ENCODE measurements at places on chromosomes 7 and 10.

- no peak for DNase-seq
Measured at GRCh38 chr10:114685456-114685855, 27.4 kb upstream of the ABLIM1 start.

DNA sequence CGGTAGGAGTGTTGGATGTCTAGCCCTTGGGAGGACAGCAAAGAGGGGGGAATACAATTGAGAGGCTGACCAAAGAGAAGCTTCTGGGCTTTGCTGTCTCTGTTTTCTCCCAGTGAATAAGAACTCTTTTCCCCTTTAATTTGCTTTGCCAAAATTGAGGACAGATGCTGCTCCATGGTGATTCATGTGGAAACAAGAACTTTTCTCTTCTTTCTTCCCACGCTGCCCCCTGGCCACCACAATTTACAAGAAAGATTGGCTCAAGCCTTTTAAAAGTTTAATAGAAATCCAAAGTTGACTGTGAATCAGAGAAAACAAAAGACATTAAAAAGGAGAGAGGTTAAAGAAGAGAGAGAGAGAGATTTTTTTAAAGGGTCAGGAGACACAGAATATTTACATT lies 49.0 kb downstream of the PRR15 start:
- no peak for DNase-seq

- DNase-seq, result no peak
Measured at GRCh38 chr10:82282782-82283456, 407.9 kb downstream of the NRG3 start.

DNA sequence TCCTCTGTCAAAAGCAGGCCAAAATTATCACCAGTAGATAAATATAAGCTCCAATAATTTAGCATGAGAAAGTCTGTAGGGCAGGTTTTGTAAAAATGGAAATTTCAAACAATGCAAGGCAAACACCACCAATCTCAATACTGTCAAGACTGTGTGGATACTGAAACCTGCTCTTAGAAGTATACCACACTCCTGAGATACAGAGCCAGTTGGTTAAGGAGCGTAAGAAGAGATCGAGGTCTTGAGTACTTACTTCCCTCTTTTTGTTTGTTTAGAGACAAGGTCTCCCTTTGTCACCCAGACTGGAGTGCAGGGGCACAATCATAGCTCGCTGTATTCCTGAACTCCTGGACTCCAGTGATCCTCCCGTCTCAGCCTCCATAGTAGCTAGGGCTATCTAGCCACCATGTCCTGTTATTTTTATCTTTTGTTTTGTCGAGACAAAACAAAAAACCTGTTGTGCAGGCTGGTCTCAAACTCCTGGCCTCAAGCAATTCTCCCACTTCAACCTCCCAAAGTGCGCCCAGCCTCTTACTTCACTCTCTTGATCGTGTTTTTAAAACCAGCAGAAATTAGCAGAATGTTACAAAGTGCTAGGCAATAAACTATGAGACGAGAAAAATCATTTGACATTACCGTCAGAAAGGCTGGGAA lies 205.7 kb downstream of the PARD3 start:
- DNase-seq, result no peak

DNA sequence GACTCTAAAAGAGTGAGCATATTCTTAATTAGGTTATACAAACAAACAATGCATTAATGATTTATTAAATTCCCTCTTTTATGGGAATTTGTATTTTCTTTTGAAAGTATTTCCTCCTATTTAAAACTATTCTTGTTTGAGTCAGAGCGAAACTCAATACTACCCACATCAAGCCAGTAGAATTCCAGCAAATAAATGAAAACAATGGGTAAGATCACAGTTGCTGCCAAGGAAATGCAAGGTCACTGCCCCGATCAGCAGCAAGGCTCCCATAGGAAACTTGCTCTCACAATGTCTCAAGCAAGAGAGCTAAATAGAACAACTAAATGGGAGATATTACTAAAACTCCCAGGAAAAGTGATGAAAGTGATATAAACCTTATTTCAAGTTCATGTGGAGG lies 206.3 kb downstream of the THSD7A start:
- DNase-seq, result no peak

GRCh38 chr10:101818872-101819633 lies 809 bp upstream of the OGA start:
- DNase-seq, result no peak

- DNase-seq, result no peak
Measured at GRCh38 chr10:69867699-69868558, 66.2 kb downstream of the COL13A1 start.

DNA sequence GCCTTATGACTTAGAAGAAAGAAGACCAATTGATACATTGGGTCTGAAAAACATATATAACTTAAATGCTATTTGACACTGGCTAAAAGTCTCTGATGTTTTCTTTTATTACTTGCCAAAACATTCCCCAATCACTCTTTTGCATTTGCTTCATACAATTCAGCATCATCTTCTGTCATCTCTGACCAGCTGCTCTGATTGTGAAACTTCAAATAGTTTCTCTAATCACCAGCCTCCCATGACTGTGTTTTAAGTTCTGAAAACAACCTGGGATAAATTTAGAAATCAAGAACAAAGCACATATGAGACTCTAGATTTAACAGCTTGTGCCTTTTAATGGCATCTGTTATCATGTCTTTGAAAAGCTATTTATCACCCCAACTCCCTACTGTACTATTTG lies 208.4 kb upstream of the KCND2 start:
- DNase-seq, result no peak

DNA sequence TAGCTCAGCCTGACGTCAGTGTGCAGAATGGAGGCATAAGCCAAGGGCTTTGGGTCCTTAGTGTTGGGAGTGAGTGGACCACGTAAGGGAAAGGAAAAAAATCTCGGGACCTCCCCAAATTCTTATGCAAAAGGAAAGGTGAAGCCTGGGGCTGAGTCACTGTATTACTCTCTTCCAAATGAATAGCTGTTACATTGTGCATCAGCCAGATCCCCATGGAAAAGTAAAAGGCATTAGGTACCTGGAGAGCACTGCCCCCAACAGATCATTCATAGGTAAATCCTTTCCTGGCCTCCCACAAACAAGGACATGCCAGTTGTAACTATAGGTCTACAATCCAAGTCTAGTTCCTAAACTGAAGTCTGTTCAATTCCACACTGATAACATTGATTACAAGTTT lies 170.5 kb downstream of the C1GALT1 start:
- no peak for DNase-seq

- DNase-seq, result no peak
Measured at GRCh38 chr10:10209167-10209566, 808.5 kb upstream of the CELF2 start.

DNA sequence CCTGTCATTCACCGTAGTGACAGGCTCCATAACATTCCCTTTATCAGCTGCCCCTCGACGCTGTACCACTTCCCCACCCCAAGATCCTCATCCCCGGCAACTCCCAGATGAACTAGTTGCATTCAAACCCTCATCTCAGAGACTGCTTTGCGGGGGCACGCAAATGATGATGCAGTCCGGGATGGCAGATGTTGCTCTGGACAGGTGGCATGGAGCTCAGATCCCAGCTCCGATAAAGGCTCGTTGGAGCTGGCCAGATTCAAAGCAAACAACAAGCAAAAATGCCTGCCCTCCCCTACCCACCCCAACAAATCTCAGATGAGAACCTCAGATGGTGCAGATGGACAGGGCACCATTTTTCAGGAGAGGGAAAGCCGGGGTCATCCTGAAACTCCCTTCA lies 46.7 kb downstream of the CARD11 start:
- no peak for DNase-seq

GRCh38 chr10:102669206-102670064 lies 25.2 kb downstream of the TRIM8 start:
- DNase-seq, result no peak

- no peak for DNase-seq
Measured at GRCh38 chr7:156523447-156524048, 117.0 kb upstream of the RNF32 start.

DNA sequence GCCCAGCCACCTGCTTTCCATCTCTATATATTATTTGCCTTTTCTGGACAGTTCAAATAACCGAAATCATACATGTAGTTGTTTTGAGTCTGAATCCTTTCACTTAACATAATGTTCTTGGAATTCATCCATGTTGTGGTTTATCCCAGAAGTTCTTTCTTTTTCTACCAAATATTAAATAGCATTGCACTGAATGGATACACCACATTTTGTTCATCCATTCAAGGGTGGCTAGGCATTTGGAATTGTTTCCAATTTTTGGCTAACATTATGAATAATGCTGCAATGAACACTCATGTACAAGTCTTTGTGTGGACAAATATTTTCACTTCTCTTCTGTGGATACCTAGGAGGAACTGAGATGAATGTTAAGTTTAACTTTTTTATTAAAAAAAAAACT lies 18.0 kb downstream of the DNAJC1 start:
- DNase-seq, result no peak

DNA sequence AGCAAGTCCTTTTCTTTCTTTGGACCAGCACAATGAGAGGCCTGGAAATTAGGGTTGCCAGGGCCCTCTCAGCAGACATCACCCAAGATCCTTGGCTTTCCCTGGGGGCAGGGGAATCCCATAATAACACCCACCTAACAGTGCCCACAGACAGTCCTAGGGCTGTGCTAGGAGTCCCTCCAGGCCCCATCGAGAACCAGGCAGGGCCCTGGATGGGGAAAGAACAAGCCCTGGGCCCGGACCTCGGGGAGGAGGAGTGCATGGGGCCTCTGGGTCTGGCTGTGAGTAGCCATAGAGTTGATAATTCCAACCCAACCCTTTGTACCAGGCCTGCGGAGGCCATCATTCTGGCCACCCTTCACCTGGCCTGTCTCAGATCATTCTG lies 201.2 kb upstream of the ZMIZ1 start:
- DNase-seq, result no peak

GRCh38 chr10:42149027-42149700 lies 489.2 kb downstream of the ZNF33B start:
- peak; percentile 4 for DNase-seq

DNA sequence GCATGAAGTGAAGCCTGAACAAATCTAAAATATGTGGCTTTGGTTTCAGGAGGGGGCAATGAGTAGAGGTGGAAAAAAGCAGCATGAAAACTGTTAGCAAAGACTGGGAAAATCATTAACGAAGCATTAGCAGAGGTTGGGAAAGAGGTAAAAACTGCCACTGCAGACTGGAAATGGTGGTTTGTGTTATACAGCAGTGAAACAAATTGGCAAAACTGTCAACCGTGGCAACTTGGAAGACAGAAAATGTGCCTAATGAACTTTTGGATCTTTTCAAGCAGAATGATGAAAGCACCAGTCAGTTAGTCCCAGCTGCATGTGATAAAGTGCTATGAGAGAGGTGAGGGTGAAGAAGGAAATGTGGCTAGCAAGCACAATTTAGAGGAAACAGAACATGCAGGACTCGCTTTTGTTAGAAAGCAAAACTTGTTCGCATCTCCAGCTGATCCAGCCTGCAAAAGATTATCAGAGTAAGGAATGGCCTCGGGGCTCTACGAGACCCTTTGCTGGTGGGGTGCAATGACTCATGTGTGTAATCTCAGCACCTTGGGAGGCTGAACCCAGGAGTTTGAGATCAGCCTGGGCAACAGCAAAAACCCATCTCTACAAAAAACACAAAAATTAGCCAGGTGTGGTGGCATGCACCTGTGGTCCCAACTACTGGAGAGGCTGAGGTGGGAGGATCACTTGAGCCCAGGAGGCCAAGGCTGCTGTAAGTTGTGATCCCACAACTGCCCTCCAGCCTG lies 45.7 kb downstream of the SKIDA1 start:
- no peak for DNase-seq

- DNase-seq, result no peak
Measured at GRCh38 chr7:41652267-41652666, 50.6 kb downstream of the INHBA start.

- no peak for DNase-seq
Measured at GRCh38 chr7:150994838-150995510, 4.2 kb downstream of the NOS3 start.

DNA sequence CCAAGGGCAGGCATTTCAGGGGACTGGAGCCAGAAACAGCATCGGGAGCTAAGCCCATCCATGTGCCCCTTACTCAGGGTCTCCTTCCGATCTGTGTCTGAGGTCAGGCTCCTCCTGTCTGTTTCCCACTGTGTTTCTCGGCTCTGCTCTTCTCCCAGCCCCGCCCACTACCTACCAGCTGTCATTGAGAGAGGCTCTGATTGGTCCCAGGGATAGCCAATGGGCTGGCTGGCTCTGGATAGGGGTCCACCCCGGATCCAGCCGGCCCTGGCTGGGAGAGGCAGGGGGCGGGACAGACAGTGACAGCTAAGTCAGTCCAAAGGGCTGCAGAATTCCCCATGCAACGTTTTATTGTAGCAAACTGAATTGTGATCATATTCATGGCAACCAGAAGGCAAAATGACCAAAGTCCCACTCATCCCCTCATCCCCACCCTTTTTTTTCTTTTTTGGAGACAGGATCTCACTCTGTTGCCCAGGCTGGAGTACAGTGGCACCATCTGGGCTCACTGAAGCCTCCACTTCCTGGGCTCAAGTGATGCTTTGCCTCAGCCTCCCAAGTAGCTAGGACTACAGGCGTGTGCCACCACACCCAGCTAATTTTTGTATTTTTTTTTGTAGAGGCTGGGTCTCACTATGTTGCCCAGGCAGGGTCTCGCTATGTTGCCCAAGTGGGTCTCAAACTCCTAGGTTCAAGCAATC lies 76.3 kb downstream of the CLIP2 start:
- DNase-seq, result no peak

GRCh38 chr7:157270060-157270444 lies 66.8 kb upstream of the DNAJB6 start:
- DNase-seq, result no peak

GRCh38 chr10:50550291-50550839 lies 73.4 kb downstream of the SGMS1 start:
- DNase-seq, result no peak

- no peak for DNase-seq
Measured at GRCh38 chr10:35126062-35126529, 550 bp upstream of the CREM start.

- no peak for DNase-seq
Measured at GRCh38 chr10:12489806-12490205, 140.5 kb downstream of the CAMK1D start.

- DNase-seq, result no peak
Measured at GRCh38 chr7:1121476-1121875, 33.6 kb downstream of the GPER1 start.

DNA sequence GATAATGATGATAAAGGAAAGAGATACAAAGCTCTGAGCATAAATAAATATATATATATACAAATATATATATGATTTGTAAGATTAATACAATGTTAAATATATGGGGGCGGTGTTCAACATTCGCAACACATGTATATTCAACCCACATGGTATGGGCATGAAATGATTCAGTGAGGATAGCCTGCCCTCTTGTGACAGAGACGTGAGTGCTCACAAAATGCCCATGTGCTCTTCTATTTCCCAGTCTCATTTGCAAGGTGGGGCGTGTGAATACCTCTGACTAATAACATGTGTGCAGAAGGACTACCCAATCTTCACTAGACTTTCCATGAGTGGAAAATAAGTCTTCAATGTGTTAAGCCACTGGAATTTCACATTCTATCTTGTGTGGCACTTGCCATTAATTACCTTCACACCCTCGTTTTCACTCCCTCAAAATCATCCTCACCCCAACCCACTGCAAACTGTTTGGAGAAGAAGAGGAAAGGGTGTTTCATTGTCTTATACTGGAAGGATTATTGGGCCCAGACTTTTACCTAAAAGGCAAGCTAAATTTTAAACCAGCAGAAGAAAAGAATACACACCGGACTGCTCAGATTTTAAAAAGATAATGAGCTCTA lies 26.9 kb downstream of the ASAH2 start:
- DNase-seq, result peak; percentile 74

GRCh38 chr7:123727071-123727837 lies 21.5 kb downstream of the WASL start:
- DNase-seq, result no peak

Data from D341Med (cell line).